NCI-H446 treated with DMSO at 0.1 percent for 48 hours (cell line): ENCODE measurements at places on chromosomes 4 and X.

- DNase-seq: no peak
These were observed 671 bp downstream of the SLC7A11 start for GRCh38 chr4:138241281-138242075.

GRCh38 chr4:183180096-183180495 lies 81.0 kb downstream of the WWC2 start:
- DNase-seq: no peak

GRCh38 chr4:181982437-181982836 lies 260.8 kb upstream of the TENM3 start:
- no peak for DNase-seq

DNA sequence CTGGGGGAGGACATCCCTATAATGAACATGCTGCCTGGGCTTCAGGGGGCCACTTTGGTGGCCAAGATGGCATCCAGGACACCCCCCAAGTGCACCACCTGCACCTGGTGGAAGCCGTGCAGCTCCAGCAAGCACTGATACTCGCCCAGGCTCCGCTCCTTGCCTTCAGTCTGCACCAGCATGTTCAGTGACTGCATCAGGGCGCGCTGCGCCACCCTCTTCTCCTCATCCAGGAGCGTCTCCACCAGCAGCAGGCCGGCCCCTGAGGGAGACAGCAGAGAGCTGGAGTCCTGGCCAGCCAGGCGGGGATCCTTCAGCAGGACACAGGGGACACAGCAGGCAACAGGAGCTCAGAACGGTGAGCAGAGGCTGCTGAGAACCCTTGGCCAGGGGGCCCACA lies 11.3 kb upstream of the SLC25A6 start:
- no peak for DNase-seq

GRCh38 chr4:143085659-143086058 lies 99.1 kb upstream of the USP38 start:
- DNase-seq: no peak

GRCh38 chr4:105092356-105092755 lies 54.3 kb upstream of the TET2 start:
- peak; percentile 72 for DNase-seq

DNA sequence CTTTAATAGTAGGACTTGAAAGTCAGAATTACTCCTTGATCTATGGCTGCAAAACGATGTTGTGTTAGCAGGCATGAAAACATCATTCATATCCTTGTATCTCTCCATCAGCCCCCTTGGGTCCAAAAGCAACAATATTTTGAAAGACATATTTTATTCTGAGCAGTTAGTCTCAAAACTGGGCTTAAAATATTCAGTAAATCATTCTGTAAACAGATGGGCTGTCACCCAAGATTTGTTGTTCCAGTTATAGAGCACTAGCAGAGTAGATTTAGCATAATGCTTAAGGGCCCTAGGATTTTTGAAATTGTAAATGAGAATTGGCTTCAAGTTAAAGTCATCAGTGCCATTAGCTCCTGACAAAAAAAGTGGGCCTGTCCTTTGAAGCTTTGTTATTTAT lies 1565.6 kb downstream of the STIM2 start:
- no peak for DNase-seq
